T follicular helper cell (primary cell): ENCODE measurements at places on chromosomes 5 and 9.

- no peak for DNase-seq
Measured at GRCh38 chr9:90890146-90890810, 88.7 kb downstream of the SYK start.

GRCh38 chr9:26263478-26263877 lies 585.2 kb upstream of the TUSC1 start:
- no peak for DNase-seq

GRCh38 chr9:5708414-5708813 lies 79.5 kb downstream of the RIC1 start:
- no peak for DNase-seq

DNA sequence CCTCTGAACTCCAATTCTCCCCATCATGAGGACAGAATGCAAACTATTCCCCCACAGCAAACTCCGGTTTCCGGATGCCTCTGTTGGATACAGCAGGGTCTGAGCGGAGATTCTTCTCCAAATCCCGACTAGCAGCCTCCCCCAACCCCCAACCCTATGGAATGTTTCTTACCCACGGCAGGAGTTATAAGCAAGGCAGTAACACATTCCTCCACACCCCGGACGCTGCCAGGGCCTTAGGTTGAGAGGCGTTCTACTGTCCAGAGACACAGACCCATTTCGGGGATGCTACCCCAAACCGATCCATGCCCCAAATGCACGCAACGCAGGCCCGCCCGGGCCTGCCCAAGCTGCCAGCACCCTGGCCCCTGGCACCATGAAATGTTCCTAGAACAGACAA lies 85.6 kb upstream of the LMX1B start:
- no peak for DNase-seq

- no peak for DNase-seq
Measured at GRCh38 chr9:31168161-31168560, 1216.3 kb upstream of the ACO1 start.

- DNase-seq = no peak
Measured at GRCh38 chr9:132192728-132193127, 30.9 kb downstream of the NTNG2 start.

- DNase-seq = no peak
Measured at GRCh38 chr9:124140941-124141568, 116.7 kb upstream of the NEK6 start.

- no peak for DNase-seq
Measured at GRCh38 chr5:92713335-92713743, 867.7 kb downstream of the NR2F1-AS1 start.

GRCh38 chr5:31120642-31120948 lies 72.9 kb upstream of the CDH6 start:
- DNase-seq = no peak
